ENCODE measurements at places on chromosomes 12 and 14. TPM values are rescaled to one million over a fixed set of nuclear protein-coding genes. Genes with fewer than 3 reads are reported as not detected.

The DHRS2 gene
- total RNA-seq, result 0.28 TPM

The CAPZA3 gene
- total RNA-seq, result 0.14 TPM

The SYNDIG1L gene
- total RNA-seq, result not detected

The OSGEP gene
- total RNA-seq, result 25.9 TPM

The SRRM4 gene
- total RNA-seq, result under 0.01 TPM

The NEUROD4 gene
- total RNA-seq, result not detected

The TAS2R30 gene
- total RNA-seq, result 2.9 TPM

The ADCY4 gene
- 5.3 TPM for total RNA-seq

The CORO1C gene
- 199 TPM for total RNA-seq

The CISTR gene
- total RNA-seq, result not detected

The WSCD2 gene
- not detected for total RNA-seq

The CEP128 gene
- 2.6 TPM for total RNA-seq
